Occipital lobe (tissue), 3 donors: ENCODE measurements at places on chromosomes 12 and 14.

- DNase-seq: no peak
Observed at GRCh38 chr14:54681811-54682261, 114.9 kb downstream of the SAMD4A start.

- no peak for DNase-seq
Observed at GRCh38 chr14:101372894-101373620, 188.2 kb upstream of the DIO3 start.

DNA sequence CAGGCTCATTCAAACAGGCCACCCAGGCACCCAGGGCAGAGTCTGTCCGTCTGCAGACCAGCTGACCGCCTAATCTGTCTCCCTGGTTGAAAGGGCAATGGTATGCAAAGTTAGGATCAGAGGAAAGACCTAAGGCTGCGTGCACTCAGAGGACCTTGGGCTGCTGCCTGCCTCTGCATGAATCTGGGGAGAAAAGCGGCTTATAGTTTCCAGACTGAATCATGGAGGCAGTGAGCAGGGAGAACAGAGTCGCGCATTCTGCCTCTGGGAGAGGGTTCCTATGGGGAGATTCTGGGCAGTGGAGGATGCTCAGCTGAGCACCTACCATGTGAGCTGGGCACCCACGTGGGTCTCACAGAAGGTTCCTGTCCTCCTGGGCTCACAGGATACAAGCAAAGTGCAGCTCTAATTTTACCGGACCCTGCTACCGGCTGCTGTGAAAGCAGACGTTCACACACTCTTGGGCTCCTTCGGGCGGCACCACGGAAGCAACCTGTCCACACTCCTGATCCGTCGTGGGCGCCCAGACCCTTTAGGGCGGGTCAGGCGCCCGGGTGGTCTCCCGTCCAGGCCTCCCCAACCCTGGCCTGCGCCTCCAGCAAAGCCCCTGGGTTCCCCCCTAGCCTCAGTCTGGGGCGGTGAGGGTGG, 772 bp downstream of the SCARB1 start:
- DNase-seq: peak; percentile 58

DNA sequence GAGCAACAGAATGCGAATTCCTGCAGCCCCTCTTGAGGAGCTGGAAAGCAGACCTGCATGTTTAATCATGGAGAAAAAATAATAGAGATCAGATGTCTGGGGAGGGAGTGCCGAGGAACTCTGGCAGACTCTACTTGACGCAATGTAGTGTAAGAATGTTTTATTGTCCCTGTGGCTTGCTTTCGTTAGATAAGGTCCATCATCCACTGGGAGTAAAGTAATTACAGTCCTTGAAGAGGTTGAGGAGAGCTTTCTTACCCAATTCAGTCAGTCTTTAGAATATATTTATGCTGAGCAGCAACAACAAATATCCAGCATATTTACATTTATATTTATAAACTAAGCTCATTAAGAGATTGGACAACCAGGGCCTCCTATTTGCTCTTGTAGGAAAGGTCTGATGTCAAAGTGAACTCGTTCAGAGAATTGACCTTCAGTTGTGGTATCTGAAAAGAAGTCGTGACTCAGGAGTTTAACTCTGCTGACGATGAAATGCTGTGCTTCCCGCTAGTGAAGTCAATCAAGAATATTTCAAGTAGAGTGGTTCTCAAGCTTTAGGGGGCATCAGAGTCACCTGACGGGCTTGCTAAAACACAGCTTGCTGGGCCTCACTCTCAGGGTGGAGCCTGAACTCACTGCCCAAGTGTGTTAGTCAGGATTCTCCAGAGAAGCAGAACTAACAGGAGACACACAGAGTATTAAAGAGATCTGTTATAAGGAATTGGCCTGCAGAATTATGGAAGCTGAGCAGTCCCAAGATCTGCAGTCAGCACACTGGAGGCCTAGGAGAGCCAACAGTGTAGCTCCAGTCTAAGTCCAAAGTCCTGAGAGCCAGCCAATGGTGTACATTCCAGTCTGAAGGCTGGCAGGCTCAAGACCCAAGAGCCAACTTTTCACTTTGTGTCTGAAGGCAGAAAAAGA, 139.3 kb upstream of the LMNTD1 start:
- no peak for DNase-seq

GRCh38 chr14:60657456-60658210, 8.4 kb upstream of the SIX1 start:
- DNase-seq: no peak

DNA sequence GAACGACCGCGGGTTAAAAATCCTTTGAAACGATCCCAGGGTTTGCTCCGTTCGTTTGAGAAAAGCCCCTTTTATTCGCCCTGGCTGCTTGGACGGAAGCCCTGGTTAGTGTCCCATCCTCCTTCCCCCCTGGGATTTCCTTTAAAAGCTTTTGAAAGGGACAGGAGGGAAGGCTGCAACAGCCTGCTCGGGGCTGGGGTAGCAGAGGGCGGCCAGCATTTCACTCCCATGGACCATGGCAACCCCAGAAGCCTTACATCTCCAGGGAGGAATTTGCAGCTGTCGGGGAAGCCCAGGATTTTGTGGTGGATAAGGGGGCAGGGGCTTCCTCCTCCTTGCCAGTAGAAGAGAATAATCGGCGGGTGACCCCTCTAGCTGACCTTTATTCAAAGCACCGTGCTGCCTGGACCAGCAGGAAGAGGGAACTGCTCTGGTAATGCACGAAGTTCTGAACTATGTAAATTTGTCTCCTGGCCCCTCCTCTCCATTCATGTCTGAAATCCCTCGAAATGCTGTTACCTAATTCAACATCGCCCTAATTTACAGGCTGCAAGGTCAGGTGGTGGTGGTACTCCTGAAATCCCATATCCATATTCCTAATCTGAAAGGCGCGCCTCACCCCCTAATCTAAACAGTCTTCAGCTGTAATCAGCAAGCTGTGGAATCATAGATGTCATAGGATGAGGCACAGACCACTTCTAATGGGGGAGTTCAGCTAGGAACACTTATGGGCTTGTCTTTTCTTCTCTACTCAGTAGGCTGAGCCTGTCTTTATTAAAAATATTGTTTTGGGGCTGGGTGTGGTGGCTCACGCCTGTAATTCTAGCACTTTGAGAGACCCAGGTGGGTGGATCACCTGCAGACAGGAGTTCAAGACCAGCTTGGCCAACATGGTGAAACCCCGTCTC, 1.0 kb upstream of the CLIP1 start:
- no peak for DNase-seq

- DNase-seq: peak; percentile 53
Observed at GRCh38 chr12:99984271-99985128, at the start of gene ANKS1B. TSS of gene ANKS1B (minus strand) at chr12:99984936. CDS start at chr12:99984237, 699 bp downstream.

DNA sequence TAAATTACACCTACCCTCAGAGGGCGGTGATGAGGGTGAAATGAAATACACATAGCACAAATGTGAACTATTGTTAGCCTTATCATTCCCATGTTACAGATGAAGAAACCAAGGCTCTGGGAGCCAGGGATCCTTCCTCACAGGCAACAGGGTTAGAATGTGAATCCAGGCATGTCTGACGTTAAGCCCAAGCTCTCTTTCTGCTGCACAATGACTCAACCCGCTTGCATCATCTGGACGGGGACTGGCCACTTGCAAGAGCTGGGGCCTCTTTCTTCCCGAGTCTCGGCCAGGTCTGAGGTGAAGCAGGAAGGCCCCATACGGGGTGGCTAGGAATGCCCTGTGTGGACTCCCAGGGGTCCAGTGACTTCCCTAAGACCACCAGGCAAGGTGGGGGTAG, 105.2 kb downstream of the RBM19 start:
- DNase-seq: no peak

GRCh38 chr12:13376610-13377373, 180.3 kb downstream of the EMP1 start:
- no peak for DNase-seq

DNA sequence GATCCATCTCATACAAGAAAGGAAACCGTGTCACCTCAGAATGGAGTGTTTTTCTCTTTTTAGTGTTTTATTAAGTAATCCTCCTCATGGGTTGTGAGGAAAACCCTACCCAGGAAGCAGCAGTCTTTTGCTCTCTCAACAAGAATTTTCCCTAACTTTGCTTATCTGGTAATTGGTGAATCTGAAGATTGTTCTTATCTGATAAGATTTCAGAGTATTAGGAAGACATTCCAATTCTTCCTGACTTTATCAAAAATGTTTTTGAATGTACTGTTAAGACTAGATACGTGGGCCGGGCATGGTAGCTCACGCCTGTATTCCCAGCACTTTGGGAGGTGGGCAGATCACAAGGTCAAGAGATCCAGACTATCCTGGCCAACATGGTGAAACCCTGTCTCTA, 86.0 kb downstream of the PHLDA1 start:
- DNase-seq: no peak

- DNase-seq: no peak
Observed at GRCh38 chr14:71751264-71751663, 181.0 kb upstream of the RGS6 start.

DNA sequence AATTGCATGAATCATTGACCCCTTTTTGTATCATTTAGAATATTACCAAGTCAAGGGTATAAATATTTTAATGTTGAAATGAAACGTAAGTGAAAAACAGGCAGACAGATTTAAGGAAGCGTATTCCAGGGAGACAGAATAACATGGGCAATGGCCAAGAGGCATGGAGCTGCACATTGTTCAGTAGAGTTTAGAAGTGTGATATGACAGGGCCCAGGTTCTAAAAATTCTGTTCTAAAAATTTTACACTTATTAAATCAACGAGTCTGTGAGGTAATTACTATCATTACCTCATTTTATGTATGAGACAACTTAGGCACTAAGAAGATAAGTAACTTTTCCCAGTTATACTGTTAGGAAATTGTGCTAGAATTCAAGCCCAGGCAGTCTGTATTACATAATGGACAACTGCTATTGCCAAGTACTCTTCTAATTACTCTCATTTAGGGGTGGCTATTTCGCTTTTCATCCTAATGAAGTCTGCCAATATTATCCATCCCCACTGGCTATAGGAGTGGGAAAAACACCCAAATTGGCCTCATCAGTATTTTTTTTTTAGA, 103.2 kb upstream of the NAV3 start:
- no peak for DNase-seq

DNA sequence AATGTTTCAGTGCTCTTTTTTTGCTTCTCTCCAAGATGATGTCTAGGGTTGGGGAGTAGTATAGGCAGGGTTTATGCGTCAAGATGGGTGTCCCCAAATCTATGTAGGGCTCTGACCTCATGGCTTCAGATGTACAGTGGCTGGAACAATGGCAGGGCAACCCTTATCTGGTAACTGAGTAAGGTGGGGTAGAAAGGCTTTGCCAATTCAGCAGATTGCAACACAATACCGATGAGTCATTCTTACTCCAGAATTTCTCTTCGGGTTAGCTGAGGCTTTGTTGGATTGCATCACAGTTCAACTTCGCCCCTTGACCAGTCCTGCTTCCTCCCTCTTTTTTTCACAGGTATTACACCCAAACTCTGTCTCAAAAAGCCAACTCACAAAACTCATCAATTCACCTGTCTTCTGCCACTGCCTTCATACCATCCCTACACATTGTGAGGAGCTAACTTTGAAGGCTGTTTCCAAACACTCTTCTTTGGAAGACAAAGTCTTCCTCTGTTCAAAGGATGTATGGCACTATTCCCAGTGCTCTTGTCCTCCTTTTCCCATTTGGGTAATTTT, 190.2 kb upstream of the CNOT2 start:
- no peak for DNase-seq

GRCh38 chr12:100576331-100577036, 3.0 kb downstream of the GAS2L3 start:
- no peak for DNase-seq

- DNase-seq: no peak
Observed at GRCh38 chr12:91894911-91895310, 250.7 kb downstream of the BTG1 start.

DNA sequence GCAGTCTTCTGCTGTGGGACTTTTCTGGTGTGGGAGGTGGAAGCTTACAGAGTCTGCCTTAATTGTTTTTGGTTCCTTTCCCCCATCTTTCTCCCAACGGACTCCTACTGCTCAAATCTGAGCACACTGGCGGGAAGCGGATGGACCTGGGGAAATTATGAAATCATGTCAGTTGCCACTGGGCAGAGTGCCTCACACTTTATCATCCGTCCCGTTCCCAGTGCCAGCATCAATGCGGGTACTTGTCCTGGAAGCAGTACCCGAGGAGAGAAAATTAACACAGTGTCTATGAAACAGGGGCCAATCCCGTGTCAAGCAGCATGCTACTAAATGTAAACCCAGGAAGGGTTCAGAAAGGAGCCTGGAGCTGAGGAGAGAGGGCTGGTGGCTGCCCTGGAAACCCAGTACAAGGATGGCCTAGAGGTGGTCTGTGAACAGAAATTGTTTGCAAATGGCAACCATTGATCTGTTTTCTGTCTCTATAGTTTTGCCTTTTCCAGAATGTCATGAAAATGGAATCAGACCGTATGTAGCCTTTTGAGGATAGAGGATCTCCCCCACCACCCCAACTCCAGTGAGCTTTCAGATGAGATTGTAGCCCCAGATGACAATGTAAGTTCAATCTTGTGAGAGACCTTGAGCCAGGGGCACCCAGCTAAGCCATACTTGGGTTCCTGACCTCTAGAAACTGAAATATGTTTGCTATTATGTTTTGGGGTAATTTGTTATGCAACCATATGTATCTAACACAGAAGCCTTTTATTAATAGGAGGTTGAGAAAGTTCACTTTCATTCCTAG, 908 bp upstream of the CDKL1 start:
- peak; percentile 52 for DNase-seq

DNA sequence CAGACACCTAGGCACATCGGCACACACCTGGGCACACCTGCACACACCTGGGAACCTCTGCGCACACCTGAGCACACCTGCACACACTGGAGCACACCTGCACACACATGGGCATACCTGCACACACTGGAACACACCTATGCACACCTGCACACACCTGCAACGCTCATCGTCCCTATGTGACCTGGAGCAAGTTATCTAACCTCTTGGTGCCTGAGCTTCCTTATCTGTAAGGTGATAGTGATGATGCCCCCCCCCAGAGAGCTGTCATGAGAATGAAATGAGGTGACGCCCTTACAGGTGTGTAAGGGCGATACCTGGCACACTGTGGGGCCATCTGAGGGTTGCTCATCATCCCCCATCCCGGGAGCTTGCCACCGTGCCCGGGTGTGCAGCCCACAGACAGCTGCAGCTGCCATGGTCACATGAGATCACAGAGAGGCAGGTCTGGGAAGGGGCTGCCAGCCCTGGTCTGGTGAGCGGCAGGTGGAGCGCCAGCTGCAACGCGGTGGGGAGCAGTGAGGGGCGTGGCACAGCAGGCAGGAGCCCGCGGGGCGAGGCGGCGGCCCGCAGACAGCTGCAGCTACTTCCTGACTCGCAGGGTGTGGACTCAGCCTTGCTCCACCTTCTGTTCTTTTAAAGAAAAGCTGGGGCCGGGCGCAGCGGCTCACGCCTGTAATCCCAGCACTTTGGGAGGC, 59.9 kb upstream of the FBRSL1 start:
- no peak for DNase-seq

GRCh38 chr14:69153152-69153872, 393 bp upstream of the DCAF5 start:
- peak; percentile 81 for DNase-seq
